Transverse colon (tissue), 4 donors: ENCODE measurements at places on chromosomes 1 and 21. TPM values are rescaled to one million over a fixed set of nuclear protein-coding genes. Genes with fewer than 3 reads are reported as not detected.

DNA sequence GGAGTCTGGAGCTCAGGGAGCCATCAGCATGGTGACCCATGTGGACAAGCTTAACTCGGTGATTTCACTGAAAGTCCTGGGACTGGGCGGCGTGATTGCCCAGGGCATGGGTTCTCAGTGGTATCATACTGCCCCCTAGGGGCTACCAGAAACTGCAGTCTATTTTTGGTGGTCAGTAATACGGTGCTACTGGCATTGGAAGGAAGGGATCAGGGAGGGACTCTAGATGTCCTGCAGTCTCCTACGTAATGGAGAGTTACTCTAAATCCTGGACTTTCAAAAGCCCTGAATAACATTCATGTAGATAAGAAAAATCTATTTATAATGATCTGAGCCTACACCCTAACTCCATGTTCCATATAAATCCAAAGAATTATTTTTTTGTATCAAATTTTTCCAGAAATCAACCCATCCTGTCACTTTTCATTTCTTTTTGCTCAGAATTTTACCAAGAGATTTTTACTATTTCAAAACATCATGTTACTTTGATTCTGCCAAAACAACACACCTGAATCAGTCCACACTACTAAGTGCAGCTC lies 37.3 kb downstream of the PABPC4 start:
- no peaks in the 10 kb centered on the region for H3K36me3 ChIP-seq
- H3K27ac ChIP-seq, result no peak overlapping the region
- no peak overlapping the region for H3K4me3 ChIP-seq
- H3K27me3 ChIP-seq, result no peaks in the 10 kb centered on the region

GRCh38 chr21:42272984-42273600 lies 42.1 kb downstream of the TFF3 start:
- no peaks in the 10 kb centered on the region for H3K27me3 ChIP-seq
- DNase-seq, result no peak
- no peak overlapping the region for H3K27ac ChIP-seq
- peaks cover 3% of the 10 kb centered on the region for H3K36me3 ChIP-seq
- H3K4me3 ChIP-seq, result no peak overlapping the region

The CXADR gene
- total RNA-seq, result 4.6 TPM

DNA sequence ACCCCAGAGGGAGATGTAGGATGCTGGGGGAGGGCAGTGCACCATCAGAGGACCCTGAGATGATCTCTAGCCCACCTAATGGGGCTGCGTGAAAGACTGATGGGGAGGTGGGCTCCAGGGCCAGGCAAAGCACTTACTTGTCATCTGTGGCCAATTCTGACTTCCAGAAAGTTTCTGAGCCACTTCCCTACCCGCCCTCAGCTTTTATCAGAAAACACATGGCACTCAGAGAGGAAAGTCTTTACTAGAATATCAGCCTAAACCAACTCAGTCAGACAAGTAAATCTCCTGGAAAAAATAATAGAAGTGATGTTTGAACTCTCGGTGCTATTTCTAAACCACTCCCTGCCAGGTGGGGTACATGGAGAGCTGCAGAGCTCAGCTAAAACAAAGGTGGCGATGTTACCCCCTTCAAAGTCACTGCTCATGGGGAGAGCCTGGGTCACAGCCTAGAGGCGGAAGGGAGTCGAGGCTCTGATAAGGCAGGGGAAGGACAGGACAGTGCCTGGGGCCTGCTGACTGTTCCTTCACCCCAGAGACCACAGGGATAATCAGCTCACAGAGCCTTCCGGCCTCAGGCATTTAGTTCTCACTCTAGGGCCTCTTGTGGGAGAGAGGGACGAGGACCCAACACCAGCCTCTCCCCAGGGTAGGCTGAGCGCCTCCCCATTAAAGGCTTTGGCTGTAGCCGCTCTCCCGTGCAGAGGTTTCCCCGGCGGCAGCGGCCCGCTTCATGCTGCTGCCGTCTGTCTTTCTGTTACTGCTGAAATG lies 14.2 kb downstream of the SMIM12 start:
- H3K36me3 ChIP-seq, result no peaks in the 10 kb centered on the region
- H3K4me1 ChIP-seq, result no peaks in the 10 kb centered on the region
- no peak for DNase-seq
- H3K4me3 ChIP-seq, result no peak overlapping the region

The CENPF gene
- total RNA-seq, result 4.0 TPM

DNA sequence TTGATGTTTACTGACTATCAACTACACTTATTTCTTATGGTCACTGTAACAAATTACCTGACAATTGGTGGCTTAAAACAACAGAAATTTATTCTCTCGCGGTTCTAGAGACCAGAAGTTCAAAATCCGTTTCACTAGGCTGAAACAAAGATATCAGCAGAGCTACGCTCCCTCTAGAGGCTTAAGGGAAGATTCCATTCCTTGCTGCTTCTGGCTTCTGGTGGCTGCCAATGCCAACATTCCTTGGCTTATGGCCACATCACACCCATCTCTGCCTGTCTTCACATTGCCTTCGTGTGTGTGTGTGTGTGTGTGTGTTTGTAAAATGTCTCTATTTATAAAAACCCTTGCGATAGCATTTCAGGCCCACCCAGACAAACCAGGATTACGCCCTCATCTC lies 66.4 kb downstream of the LMX1A start:
- no peak overlapping the region for H3K4me3 ChIP-seq
- H3K4me1 ChIP-seq, result no peaks in the 10 kb centered on the region
- no peak overlapping the region for H3K27ac ChIP-seq

- H3K4me3 ChIP-seq, result no peak overlapping the region
- peak overlapping the region; percentile 42 for H3K27ac ChIP-seq
- no peaks in the 10 kb centered on the region for H3K4me1 ChIP-seq
- no peaks in the 10 kb centered on the region for H3K36me3 ChIP-seq
Measured at GRCh38 chr1:95122151-95122697, 5.1 kb downstream of the TLCD4 start.
